Astrocyte (in vitro differentiated cells and primary cell): ENCODE measurements at places on chromosomes 7 and 10.

- DNase-seq: no peak
Observed at GRCh38 chr7:141557360-141557759, 6.2 kb downstream of the AGK start.

DNA sequence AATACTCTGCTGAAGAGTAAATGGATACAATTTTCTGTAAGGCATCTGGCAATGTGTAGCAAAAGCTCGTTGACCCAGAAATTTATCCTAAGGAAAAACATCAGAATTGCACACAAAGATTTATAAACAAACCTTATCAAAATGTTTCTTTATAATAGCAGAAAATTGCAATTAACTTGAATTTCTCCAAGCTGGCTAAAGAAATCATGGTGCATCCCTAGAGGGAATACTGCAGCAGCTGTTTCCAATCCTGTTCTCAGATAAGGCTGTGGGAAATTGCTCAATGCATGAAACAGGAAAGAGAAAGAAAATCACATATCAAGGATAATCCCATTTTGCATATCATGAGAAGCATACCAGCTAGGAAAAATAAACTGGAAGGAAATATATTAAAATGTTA, 18.7 kb downstream of the TACR2 start:
- no peak for DNase-seq

GRCh38 chr7:46515844-46516590, 594.9 kb upstream of the IGFBP3 start:
- DNase-seq: peak; percentile 43

GRCh38 chr7:80967071-80967916, 48.4 kb upstream of the SEMA3C start:
- DNase-seq: peak; percentile 71

DNA sequence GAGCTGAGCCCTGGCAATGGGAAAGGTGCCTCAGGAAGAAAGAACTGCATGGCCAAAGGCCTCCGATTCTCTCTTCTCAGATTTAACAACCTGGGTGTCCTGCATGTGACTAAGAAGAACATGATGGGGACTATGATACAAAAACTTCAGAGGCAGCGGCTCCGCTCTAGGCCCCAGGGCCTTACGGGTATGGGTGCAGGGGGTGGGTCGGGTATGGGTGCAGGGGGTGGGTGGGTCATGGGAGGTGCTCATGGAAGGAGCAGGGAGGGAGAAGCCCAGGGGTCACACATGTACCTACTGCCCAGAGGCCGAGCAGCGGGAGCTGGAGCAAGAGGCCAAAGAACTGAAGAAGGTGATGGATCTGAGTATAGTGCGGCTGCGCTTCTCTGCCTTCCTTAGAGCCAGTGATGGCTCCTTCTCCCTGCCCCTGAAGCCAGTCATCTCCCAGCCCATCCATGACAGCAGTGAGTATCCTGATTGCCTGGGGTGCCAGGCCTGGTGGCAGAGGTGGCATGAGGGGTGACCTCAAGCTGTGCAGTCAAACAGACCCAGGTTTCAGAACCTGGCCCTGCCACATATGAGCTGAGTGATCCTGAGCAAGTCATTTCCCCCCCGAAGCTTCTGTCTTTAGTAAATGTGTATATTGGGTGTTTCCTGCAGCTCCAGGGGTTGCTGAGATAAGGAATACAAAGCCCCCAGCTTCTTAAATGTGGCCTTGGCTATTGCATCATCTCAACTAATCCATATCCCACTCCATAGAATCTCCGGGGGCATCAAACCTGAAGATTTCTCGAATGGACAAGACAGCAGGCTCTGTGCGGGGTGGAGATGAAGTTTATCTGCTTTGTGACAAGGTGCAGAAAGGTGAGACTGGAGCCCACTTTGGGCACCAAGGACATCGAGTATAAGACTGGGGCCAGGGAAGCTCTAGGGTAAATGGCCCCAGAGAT, 2.0 kb downstream of the NFKB2 start:
- no peak for DNase-seq

- peak; percentile 15 for DNase-seq
Observed at GRCh38 chr10:112434988-112435619, 11.6 kb downstream of the ZDHHC6 start.

DNA sequence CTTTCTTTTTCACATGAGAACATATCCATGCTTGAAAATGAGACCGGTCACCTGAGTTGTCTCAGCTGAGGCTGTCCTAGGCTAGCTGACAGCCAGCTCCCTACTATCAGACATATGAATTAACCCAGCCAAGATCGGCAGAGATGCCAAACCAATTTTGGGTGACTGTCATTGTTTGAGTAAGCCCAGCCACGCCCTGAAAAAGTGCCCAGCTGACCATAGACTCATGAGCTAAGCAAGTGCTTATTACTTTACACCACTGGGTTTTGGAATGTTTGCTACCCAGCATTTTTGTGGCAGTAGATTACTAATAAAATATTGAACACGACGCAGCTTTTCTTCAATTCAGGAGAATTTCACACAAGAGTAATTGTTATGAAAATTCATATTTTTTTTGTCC, 265.2 kb upstream of the LYZL1 start:
- peak; percentile 35 for DNase-seq

GRCh38 chr10:5411941-5412276, 448 bp upstream of the NET1 start:
- no peak for DNase-seq

GRCh38 chr10:110813743-110814472, 57.8 kb upstream of the PDCD4 start:
- no peak for DNase-seq

- DNase-seq: no peak
Observed at GRCh38 chr10:71621231-71622153, 98.1 kb downstream of the C10orf105 start.

- DNase-seq: no peak
Observed at GRCh38 chr10:101284744-101285463, 55.6 kb upstream of the LBX1 start.

DNA sequence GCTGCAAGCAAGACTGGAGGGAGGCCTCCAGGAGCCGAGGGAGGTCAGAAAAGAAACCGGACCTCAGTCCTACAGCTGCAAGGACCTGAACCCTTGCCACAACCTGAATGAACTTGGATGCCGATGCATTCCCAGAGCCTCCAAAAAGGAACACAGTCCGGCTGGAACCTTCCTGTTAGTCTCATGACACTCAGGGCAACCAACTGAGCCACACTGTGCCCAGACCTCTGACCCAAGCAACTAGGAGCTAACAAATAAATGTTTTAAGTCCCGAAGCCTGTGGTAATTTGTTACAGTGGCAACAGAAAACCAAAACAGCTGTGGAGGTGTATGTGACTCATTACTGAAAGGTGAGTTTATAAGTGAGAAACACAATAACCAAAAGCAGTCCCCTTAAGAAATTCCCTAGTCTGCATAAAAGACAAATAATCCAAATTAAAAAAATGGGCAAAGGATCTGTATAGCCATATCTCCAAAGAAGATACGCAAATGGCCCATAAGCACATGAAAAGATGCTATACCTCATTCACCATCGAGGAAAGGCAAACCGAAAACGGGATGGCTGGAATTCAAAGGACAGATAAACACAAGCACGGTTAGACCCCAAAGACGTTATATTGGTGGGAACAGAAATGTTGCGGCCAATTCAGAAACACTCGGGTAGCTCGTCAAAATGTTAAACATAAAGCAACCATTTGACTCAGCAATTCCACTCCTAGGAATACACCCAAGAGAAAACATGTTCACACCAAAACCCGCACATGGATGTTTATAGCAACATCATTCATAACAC, 24.8 kb downstream of the GNA12 start:
- DNase-seq: peak; percentile 4

DNA sequence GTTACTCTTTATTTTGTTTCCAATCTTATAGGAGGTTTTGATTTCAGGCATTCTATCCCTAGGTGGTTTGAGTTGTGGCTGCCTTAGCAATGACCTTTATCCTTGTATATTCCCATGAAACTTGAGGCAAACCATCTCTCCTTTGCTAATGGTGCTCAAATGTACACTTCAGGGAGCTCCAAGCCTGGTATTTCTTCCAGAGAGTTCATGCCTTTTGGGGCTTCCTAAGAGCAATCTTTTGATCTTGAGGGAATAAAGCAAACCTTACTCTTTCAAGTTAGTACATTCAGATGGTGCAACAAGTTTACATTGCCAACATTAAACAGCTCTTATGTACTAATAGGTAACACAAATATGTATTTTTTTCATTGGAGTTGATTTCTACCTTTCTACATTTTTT, 3.4 kb upstream of the GNAT3 start:
- no peak for DNase-seq

DNA sequence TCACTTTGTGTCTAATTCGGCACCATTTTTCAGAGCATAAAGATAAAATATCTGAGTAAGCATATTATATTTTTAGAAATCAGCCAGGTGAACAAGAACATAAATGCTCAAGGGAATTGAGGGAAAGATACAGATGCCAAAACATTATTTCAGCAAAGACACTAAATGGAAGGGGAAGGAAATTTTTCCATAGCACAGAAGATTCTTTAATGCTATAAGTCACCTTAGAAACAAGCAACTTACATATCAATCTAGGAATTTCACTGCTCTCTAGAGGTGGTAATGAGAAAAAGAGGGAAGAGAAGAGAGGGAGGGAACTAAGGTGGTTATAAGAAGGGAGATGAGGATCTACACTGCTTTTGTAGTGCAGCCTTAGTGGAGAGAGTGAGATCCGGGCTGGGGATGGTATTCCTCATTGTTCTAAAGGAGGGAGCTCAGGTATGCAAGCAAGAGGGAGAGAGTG, 20.4 kb downstream of the ZNF365 start:
- DNase-seq: no peak

DNA sequence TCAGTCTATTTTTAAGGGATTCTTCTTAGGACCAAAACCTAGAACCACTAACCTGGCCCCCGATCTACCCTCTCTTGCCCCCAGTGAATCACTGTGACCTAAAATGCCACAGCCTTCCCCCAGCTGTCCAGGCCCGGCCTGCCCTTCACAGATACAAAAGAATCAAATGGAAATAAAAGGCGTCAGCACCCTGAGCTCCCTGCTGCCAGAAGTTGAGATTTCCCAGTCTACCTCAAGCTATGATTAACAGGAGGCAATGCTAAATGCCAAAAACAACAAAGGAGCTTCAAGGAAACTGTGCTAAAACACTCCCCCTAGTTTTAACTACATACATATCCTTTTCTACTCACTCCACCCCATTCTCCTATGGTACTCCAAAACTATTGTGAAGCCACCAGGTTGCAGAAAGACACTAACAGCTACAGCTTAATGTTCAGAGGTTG, 67.8 kb downstream of the GSAP start:
- DNase-seq: peak; percentile 93

GRCh38 chr10:121084675-121085070, 233.5 kb downstream of the WDR11 start:
- no peak for DNase-seq

GRCh38 chr10:122277526-122278136, 6.5 kb downstream of the BTBD16 start:
- no peak for DNase-seq

- DNase-seq: no peak
Observed at GRCh38 chr10:61318429-61318828, 134.8 kb downstream of the TMEM26 start.

DNA sequence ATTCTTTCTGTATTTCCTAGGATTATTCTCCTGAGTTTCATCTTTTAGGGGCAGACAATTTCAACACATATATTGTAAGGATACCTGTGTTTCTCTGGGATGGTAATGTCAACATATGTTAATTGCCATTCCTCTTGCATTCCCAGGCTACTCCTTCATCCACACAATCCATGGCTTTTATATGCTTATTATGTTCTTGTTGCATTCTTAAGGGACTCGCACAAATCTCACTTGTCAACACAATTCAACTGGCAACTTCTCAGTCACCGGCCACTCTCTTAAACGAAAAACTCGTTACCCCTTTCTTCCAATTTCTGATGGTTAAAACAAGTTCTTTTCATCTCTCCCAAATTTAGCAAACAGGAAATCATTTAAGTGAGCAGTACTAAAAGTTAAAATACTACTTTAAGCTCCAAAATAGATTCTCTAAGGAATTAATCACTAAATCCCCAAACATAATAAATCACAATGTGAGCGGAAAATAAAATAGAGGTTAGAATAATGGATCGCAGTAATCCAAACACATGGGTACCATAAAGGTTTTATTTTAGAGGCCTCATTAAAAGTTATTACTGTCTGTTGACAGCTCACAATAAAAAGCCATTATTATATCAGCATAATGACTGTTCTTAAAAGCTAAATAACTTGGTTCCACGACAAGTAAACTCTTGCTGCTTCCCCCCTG, 223.2 kb downstream of the ELMO1 start:
- DNase-seq: no peak

DNA sequence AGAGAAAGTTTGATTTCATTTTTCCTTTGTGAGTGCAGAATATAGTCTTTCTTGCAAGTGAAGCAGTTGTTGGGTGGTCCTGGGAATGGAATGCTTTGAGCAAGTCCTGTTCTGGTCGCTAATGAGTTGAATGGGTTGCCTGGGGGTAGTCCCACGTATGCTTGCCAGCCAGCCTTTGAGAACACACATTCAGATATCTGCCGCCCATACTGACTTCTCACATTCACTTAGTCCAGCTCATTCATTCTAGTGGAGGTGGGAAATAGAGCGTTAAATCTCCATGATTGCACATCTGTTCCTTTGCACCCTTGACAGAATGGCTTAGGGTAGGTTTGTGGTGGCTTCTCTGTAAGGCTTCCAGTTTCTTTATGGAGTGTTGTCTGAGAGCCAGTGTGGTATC, 256.6 kb downstream of the SORCS3 start:
- no peak for DNase-seq

DNA sequence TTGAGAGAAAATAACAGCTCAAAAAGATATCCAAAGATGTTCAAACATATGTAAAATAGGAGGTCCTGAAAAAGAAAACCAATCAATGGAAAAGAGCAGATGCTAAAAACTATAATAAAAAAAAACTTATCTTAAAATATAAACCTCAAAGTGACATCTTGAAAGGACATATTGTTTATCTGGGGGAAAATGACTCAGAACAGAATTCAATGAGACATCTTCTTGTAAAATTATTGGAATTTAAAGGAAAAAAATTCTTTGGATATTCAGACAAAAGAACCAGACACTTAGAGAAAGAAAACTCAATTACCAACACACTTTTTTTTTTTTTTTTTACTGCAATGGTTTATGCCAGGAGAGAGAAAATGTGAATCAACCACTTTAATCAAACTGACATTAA, 58.9 kb downstream of the NAMPT start:
- DNase-seq: no peak

- no peak for DNase-seq
Observed at GRCh38 chr10:127947211-127947610, 40.3 kb downstream of the PTPRE start.

GRCh38 chr10:72834183-72834825, 59.2 kb upstream of the OIT3 start:
- peak; percentile 47 for DNase-seq

DNA sequence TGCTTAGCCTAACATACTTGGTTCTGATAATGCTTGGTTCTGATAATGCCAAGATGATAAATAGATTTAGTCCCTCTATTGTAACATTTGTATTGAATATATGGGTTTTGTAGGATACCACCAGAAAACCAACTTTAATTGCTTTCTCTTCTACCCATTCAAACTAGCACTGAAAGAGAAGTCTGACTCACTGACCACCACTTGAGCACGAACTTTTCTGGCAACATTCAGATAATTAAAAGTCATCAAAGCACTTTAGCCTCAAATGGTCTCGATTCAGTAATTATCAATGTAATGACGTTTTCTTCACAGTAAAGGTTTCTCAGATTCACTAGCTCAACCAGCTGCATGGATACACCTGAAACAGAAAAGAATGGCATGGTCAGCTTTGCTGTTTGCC, 63.0 kb downstream of the HDAC9 start:
- peak; percentile 68 for DNase-seq

GRCh38 chr10:7157091-7157490, 253.7 kb downstream of the SFMBT2 start:
- DNase-seq: no peak
